ENCODE measurements at places on chromosomes 11 and 22. TPM values are rescaled to one million over a fixed set of nuclear protein-coding genes. Genes with fewer than 3 reads are reported as not detected.

- no peak for DNase-seq
These were observed 58.6 kb downstream of the APOL1 start for GRCh38 chr22:36311386-36312085.

- no peak for DNase-seq
These were observed 16.7 kb upstream of the ZC3H12C start for GRCh38 chr11:110076371-110076965.

- DNase-seq = peak; percentile 74
These were observed 88.6 kb downstream of the PLEKHA7 start for GRCh38 chr11:16925561-16926065.

GRCh38 chr11:71420455-71421241 lies 27.5 kb downstream of the DHCR7 start:
- peak; percentile 33 for DNase-seq

DNA sequence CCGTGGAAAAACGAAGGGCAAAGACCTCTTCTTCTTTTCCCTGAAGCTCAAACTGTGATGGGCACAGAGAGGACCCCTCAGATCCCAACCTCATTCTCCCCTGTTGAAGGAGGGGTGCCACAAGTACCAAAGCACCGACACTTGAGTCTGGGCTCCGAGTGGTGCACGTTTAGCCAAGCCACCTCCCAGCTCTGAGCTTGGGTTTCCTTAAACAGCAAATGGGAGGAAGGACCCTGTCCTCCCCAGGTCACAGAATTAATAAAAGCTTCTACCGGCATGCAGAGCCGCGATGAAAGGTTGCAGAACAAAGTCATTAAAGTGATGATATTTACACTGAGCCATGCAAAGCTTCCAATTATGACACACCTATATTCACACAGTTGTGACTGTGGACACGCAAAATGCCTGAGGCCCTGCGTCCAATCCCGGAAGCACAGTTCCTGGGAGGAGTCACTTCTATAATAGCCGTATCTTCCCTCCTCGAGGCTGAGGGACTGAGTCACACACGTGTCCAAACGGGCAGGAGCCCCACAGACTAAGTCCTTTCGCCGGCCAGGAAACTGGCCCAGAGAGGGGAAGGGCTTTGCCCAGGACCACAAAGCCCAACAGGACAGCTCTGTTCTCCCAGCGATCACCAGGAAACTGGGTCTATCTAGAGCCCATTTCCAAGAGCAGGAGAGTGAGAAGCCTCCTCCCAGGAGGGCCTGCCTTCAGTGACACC lies 922 bp upstream of the CSNK1E start:
- DNase-seq = no peak

DNA sequence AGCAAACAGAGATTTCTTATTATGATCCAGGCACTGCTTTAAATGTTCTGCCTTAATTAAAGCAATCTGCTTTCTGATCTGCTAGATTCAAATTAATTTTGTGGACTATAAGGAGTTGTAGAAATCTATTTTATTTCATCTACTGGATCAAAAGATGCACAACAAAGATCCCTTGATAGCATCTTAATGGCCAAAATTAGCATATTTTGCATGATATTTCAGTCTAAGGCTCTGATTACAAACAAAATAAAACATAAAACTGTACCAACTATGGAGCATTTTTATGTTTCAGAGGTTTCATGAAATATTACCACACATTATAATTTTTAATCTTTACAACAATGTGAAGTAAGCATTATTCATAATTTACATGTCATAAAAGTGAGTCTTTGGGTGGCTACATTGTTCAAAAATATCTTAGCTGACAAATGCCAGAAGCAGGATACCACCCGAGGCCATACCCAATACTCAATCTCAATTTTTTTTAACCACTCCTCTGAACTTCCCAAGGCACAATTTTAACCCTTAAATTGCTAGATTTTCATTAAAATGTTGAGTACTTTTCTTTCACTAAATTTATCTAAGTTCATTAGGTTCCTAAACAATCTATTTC lies 929.5 kb downstream of the KCNA4 start:
- DNase-seq = no peak

DNA sequence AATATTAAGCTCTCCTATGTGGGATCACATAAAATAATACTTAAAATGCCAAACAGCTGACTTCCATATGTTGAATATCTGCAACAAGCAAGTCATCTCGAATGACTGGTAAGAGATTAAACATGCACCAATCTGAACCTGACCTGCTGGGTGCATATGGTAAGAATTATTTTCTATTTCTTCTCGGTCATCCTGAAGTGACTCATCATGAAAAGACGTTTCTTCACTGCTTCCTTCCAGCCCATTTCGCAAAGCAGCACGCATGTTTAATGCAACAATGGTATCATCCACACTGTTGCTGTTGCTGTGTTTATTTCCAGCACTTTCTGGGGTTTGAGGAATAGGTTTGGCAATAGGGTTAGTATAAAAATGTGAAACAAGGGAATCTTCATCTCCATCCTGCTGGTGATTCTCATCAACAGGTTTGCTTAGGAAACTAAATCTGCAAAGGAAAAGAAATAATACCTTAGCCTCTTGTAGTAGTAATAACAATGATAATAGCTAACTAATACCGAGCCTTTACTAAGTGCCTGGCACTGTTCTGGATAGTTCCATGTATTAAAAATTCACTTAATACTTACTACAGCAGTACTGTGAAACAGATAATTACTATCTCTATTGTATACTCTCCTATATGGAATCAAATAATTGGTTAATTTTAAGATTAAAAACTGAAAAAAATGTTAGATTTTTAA lies 52.0 kb upstream of the CHRNA10 start:
- DNase-seq = no peak

DNA sequence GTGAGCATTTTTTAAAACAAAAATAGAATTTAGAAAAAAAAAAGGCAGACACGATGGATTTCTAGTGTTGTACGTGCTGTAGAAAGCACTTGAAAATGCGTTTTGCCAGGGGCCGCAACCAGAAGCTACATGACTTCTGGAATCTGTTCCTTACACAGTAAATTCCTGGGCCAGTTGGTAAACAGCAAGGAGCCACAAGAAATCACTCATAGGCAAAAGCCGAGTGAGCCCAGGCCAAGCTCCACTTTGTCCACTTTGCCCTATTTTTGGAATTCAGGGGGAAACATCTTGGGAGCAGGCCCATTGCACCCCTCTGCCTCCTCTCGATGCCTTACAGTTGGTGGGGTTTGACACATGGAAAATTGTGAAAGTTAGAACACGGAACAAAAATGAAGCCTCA lies 4.1 kb upstream of the CELSR1 start:
- DNase-seq = no peak

- DNase-seq = no peak
These were observed 7.8 kb downstream of the SOX10 start for GRCh38 chr22:37976547-37976946.

DNA sequence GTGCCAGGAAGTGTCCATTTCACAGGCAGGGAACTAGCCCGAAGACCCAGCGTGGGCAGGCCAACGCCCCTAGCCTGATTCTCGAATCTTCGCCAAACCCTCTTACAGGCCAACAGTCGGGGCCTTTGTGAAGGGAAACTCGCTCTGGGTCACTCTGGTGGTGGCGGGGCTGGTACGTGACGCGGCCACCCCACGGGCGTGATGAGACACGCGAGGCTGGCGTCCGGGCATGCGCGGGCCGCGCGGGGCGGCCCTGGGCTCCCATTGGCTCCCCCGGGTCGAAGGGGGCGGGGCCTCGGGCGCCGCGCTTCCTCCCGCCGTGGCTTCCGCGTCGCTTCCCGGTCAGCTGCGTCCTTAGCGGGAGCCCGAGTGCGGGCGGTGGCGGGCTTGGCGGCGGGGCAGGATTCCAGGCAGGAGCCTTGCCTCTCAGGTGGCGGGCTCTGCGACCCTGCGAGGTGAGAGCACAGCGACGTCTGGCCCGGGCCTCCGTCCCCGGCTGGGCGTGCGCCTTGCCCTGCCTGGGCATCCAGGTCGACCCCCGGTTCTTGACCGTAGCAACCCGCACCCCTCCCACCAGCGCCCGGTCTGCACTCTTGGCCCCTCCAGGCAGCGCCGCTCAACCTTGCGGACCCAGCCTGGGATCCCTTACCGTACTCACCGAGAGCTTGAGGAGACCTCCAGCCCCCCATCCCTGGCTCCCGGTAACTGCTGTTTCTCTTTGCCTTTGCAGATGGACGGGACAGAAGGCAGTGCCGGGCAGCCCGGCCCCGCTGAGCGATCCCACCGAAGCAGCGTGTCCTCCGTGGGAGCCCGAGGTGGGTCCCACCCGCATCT lies at the start of gene FRMD8:
Gene FRMD8, plus strand, starts transcription at position 331 of the 834 bp plus-strand sequence. Its CDS starts 400 bp downstream, at position 731.
- peak; percentile 86 for DNase-seq

GRCh38 chr11:45655831-45656230 lies 9.6 kb downstream of the CHST1 start:
- DNase-seq = no peak

- no peak for DNase-seq
These were observed 528 bp downstream of the WEE1 start for GRCh38 chr11:9573775-9574621.

- DNase-seq = no peak
These were observed 43.0 kb upstream of the API5 start for GRCh38 chr11:43268786-43269185.

DNA sequence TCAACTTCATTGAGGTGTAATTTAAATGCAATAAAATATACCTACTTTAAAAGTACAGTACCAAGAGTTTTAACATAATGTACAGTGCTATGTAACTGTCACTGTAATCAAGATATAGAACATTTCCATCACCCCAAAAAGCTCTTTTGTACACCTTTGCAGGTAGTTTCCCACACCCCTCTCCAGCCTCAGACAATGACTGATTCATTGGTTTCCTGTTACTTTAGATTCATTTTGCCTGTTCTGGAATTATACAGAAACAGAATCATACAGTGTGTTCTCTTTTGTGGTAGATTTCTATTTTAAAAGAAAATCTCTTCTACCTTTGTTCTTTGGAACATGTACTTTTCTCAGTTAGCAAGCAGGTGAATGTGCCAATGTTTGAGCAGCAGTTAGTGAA lies 38.2 kb downstream of the SHISA8 start:
- DNase-seq = no peak

DNA sequence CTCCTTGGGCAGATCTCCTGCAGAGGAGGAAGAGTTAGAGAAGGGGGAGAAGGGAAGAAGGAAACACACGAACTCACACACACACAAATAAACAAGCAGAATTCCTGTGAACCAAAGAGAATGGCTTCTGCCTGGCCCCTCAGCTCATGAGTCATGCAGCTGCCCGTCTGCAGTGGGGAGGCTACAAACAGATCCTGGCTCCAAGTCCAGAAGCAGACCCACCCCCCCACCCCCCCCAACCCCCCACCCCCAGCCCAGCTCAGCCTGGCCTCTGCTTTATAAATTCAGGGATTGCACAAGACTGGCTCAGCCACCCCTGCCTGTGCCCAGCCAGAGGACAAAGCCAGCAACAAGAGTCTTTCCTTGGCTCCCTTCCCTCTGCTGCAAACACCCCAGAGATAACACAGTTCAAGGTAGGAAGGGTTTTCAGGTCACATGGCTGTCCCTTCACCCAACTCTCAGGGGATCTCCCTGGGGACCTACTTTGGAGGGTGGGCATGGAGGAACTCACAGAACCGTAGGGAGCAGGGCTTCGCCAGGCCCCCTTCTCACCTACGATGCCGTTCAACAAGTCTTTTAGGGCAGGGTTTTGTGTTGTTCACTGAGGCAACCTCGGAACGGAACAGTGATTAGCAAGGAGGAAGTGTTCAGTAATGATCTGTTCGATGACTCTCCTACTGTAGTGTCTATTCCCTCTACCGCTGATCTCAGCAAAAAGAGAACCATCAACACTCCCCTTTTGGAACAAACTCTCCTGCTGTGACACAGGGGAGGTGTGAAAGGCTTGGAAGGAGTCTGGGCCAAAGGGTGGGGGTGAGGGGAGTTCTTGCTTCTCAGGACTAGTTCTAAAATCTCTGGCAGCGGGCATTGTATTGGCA lies 35.5 kb downstream of the RPL27A start:
- no peak for DNase-seq

DNA sequence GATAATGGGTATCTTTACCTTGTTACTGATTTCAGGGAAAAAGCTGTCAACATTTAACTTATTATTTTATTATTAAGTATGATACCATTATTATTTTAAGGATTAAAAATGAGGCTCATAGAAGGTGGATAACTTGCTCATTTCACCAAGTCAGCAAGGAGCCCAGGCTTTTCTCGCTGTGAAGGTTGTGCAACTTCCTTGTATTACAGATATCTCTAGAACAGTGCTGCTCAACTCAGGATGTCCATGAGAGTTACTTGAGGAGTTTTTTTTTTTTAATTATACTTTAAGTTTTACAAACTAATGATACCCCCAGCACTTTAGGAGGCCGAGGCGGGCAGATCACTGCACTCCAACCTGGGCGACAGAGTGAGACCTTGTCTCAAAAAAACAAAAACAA lies 98.2 kb downstream of the INSC start:
- no peak for DNase-seq

DNA sequence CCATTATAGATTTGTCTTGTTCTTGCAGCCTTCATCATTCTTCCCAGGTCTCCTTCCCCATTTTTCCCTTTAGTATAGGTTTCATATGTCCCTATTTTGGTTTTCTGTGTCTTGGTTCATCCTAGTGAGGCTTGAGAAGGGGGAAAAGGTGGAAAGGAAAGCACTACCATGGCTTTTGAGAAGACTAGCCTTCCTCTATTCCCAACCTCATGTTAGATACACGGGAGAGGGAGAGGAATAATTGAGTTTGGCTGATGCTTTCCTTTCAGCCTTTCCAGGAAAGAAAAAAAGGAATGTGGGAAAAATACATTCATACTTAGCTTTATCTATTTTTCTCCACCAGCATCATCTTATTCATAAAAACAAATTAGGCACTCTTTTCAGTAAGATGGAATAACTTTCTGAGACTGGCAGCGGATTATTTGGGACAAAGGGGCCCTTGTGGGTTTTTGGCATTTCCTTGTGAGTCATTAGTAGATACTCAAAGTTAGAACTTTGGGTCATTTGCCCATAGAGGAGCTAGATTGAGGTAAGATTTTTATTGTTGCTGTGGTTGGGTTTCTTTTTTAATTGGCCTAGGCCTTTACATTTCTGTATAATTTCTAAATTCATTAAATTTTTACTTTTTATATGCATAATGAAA lies 23.8 kb downstream of the CAPRIN1 start:
- DNase-seq = no peak

- DNase-seq = no peak
These were observed 43.2 kb downstream of the IGLL5 start for GRCh38 chr22:22930571-22931556.

LRRC55 gene
- 4.5 TPM for polyA plus RNA-seq

ZNF74 gene
- polyA plus RNA-seq = 20.4 TPM

OR51A7 gene
- polyA plus RNA-seq = not detected

PKNOX2 gene
- 13.4 TPM for polyA plus RNA-seq

HTATIP2 gene
- polyA plus RNA-seq = 3.2 TPM

DUSP8 gene
- polyA plus RNA-seq = 3.0 TPM

INS gene
- not detected for polyA plus RNA-seq

NKAPD1 gene
- polyA plus RNA-seq = 54.4 TPM
